ENCODE measurements at places on chromosomes 7 and 10.

DNA sequence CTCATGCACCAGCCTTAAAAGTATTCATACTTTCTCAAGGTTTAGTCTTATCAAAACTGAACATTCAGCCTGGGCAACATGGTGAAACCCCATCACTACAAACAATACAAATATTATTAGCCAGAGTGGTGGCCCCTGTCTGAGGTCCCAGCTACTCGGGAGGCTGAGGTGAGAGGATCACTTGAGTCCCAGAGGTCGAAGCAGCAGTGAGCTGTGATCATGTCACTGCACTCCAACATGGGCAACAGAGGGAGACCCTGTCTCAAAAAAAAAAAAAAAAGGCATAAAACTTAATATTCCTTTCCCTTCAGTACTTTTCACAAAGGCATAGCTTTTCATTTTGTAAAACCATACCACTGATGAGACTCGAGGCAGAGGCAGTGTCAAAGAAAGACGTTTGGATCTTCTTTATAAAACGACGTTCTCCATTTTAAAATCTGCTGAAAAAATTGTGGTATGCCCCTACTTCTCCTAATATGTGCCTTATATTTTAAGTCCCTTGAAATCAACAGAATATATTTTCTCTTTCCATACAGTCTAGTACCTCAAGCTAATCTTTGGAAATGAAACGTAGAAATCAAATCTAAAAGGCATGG, 1.9 kb downstream of the NSUN6 start:
- DNase-seq = no peak

DNA sequence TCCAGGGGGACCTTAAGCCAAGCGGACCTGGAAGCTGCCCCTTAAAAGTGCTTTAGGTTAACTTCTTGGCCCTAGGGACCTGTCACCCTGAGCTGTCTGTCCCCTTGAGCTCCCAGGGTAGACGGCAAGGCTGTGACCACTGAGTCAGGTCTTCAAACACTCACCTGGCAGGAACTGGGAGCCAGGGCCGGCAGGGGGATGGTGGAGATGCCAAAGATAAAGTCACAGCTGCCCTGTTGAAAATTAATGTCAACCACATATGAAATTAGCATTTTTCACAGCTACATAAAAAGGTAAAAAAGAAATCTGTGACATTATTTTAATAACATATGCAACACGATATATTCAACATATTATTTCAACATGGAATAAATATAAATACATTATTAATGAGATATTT, 271.0 kb downstream of the GFRA1 start:
- no peak for DNase-seq

DNA sequence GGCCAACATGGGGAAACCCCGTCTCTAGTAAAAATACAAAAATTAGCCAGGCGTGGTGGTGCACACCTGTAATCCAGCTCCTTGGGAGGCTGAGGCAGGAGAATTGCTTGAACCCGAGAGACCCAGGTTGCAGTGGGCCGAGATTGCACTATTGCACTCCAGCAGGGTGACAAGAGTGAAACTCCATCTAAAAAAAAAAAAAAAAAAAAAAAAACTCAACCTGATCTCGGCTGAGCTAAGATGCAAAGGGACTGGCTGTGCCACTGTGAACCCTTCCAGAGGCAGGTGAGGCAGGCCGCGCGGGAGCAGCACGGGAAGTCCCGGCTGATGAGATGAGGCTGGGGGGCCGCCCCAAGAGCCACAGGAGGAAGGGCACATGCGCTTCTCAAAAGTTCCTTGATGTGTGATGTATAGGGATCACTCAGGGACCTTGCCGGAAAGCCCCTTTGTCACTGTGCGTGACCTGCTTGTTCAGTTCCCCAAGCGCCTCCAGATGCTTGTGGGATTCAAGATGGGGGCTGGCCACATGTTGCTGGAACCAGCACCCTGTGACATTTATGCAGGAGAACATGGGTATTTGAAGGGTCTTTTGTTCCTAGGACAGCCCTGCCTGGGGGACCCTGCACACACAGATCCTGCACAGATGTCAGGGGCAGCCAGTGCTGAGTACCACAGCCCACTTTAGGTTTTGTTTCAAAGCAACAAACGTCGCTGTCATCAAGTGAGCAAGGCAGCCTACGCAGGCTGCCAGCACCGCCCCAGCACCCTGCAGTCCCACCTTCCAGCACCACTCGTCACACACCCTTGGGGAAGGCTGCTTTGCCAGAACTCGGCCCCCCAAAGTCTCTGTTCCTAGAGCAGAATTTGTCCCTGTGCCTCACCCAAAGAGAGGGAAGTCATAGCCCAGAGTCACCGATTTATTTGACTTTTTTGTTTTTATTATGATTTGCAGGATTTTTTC, 74.8 kb upstream of the SH2B2 start:
- no peak for DNase-seq

GRCh38 chr7:30905078-30906012, 6.3 kb upstream of the AQP1 start:
- DNase-seq = no peak

GRCh38 chr7:135690566-135690965, 28.3 kb downstream of the STMP1 start:
- DNase-seq = no peak

DNA sequence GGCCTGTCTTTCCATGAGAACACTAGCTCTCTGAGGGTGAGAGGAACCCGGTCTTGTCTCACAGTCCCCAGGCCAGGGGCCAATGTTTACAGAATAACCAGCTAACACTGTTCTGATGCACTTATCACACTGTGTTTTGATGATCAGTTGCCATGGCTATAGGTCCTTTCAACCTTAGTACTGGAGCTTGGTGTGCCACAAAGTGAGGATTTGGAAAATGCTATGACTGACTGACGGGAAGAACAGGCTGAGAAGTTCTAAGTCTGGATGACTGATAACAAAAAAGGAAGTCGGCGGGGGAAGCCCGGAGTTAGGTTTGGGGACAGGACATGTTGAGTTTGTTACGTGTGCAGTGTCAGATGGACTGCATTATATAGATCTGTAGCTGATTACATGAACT, 141.8 kb downstream of the CTTNBP2 start:
- no peak for DNase-seq
